ENCODE measurements at places on chromosomes 2 and 18. TPM values are rescaled to one million over a fixed set of nuclear protein-coding genes. Genes with fewer than 3 reads are reported as not detected.

Gene MAP2
- total RNA-seq, result 12.2 TPM

DNA sequence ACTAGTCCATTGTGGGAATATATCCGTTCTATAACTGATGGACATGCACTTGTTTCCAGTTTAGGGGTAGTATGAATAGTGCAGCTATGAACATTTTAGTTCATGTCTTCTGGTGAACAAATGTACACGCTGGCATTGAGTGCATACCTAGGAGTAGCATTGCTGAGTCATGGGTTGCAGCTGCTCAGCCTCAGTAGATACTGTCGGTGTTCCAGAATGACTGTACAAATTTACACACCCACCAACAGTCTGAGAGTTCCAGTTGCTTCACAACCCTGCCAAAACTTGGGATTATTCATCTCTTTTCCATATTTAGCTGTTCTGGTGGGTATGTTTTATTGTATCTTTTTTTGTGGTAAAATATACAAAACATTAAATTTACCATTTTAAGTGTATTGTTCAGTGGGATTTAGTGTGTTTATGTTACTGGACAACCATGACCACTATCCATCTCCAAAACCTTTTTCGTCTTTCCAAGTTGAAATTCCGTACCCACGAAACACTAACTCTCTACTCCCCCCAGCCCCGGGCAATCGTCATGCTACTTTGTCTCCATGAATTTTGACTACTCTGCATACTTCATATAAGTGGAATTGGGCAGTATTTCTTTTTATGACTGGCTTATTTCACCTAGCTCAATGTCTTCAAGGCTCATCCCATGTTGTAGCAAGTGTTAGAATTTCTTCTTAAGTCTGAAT lies 281.0 kb downstream of the PRKCE start:
- DNase-seq, result no peak

DNA sequence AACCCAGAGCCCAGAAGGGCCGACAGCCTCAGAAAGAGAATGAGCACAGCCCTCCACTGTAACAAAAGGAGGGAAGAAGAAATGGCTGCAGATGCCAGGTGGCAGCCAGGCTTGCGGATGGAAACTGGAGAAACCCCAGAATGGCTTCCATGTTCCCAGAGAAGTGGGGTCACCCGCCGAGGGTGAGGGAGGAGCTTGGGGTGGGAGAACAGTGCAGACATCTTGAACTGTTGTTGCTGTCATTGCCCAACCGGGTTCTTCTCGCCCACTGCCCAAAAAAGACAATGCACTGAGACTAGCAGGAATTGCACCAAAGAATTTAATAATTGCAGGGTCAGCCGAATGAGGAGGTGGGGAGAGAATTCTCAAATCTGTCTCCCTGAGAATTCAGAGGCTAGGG lies 223.2 kb upstream of the RAB6C start:
- DNase-seq, result peak; percentile 42

GRCh38 chr2:154507186-154507585 lies 191.3 kb upstream of the KCNJ3 start:
- DNase-seq, result no peak

DNA sequence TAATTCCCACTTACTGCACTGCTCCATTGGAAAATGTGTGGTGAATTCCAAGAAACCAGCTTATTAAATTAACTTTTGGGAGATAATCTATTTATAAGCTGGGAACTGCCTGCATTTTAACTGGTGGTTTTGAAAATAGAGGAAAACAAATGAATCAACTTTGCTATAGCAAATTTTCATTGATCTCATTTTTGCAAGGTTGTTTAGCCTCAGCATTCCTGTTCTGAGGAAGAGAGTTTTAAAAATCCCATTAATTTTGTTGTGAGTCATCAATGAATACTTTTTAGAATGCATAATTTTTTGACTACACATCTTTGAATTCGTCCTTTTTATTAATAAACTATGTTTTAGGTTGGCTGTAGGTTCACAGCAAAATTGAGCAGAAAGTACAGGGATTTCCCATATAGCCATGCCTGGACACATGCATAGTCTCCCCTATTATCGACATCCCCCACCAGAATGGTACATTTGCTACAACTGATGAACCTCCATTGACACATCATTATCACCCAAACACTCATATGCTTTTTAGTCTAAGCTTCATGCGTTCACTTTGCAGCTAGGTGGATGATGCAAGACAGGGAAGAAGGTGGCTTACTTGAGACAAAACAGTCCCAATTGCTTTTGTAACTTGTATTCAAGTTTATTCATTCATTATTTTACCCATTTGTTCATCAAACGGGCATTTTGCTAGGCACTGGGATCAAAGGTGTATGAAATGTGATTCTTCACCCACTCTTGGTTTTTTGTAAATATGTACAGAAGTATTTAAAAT lies 106.9 kb downstream of the ZNF521 start:
- no peak for DNase-seq

- DNase-seq, result no peak
These were observed 8.8 kb downstream of the PPM1G start for GRCh38 chr2:27400348-27401135.

- no peak for DNase-seq
These were observed 299.9 kb downstream of the CCDC74A start for GRCh38 chr2:131827481-131828163.
